ENCODE measurements at places on chromosomes 3 and 15. TPM values are rescaled to one million over a fixed set of nuclear protein-coding genes. Genes with fewer than 3 reads are reported as not detected.

DNA sequence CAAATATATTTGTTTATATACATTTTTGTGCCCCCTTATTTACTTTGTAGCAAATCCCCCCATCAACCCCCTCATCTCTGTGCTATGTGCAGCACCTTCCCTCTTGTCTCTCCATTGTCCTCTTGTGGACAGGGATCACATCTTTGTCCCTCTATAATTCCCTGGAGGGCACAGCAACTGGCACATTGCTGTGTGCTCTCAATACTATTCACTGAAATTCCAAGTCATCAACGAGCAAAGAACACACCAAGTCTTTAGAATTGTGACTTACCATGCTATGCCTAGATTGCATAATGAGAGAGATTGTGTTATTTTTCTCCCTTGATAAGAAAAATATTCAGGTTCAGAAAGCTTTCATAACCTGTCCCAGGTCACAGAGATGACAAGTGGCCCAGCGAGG, 54.6 kb upstream of the ACAN start:
- no peak for DNase-seq
- no peaks in the 10 kb centered on the region for H3K27me3 ChIP-seq
- peaks cover 3% of the 10 kb centered on the region for H3K4me1 ChIP-seq
- H3K4me3 ChIP-seq: no peak overlapping the region
- no peak overlapping the region for H3K27ac ChIP-seq
- H3K36me3 ChIP-seq: no peaks in the 10 kb centered on the region

DNA sequence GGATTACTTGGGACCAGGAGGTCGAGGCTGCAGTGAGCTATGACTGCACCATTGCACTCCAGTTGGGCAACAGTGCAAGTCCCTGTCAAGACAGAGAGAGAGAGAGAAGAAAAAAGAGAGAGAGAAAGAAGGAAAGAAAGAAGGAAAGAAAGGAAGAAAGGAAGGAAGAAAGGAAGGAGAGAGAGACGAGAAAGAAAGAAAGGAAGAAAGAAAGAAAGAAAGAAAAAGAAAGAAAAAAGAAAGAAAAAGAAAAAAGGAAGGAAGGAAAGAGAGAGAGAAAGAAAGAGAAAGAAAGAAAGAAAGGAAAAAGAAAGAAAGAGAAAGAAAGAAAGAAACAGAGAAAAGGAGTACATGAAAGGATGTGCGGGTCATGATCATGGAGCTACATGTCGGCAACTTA, 80.2 kb downstream of the ATP13A4 start:
- peaks cover 2% of the 10 kb centered on the region for H3K27me3 ChIP-seq
- no peak for DNase-seq
- no peaks in the 10 kb centered on the region for H3K36me3 ChIP-seq
- H3K4me1 ChIP-seq: peaks cover 3% of the 10 kb centered on the region

GRCh38 chr15:40063563-40064011, 24.6 kb upstream of the SRP14 start:
- H3K27me3 ChIP-seq: peaks cover 2% of the 10 kb centered on the region
- H3K36me3 ChIP-seq: peaks cover 7% of the 10 kb centered on the region
- no peak overlapping the region for H3K4me3 ChIP-seq
- H3K4me1 ChIP-seq: peaks cover 16% of the 10 kb centered on the region

DNA sequence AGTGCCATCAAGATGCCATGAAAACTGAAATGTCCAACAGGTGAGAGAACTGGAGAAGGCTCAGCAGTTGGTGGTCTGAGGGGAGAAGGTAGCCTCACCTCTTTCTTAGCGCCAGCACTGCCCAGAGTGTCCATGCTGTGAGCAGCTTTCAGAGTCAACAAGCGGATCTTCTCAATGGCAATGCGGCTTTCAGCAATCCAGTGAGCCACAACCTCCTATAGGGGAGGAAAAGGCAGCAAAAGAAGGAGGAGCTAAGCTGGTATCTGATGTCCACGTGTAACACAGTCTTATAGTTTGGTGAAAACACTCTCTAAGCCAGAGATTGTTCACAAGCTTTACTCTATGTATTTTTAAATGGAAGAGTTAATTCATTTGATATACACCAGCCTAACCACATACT, 36.1 kb upstream of the ACKR4 start:
- DNase-seq: no peak
- H3K36me3 ChIP-seq: peaks cover 9% of the 10 kb centered on the region
- no peak overlapping the region for H3K27ac ChIP-seq
- no peak overlapping the region for H3K4me3 ChIP-seq

DNA sequence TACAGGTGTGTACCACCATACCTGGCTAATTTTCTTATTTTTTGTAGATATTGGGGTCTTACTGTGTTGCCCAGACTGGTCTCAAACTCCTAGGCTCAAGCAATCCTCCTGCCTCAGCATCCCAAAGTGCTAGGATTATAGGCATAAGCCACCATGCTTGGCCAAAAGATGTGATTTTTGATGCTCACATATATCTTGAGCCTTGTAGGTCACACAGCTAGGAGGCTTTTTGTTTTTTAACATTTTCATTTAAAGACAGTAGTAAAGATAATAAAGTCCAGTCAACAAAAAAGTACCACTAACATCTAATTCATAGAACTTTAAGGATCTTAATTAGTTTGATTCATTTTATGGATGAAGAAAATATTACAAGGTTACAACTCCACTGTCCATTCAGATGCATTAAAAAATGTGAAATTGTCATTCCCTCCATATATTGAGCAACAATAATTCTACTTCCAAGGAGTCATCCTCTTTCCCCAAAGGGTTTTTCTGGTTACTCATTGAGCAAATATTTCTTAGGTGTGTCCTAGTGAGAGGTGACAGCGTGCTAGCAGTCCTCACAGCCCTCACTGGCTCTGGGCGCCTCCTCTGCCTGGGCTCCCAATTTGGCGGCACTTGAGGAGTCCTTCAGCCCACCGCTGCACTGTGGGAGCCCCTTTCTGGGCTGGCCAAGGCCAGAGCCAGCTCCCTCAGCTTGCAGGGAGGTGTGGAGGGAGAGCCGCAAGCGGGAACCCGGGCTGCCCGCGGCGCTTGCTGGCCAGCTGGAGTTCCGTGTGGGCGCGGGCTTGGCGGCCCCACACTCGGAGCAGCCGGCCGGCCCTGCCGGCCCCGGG, 8.3 kb upstream of the TASOR start:
- no peak overlapping the region for H3K27ac ChIP-seq
- DNase-seq: no peak
- H3K4me3 ChIP-seq: no peak overlapping the region
- peaks cover 20% of the 10 kb centered on the region for H3K4me1 ChIP-seq
- no peaks in the 10 kb centered on the region for H3K36me3 ChIP-seq

DNAJC17 gene
- 55.6 TPM for total RNA-seq

GOLGA6A gene
- total RNA-seq: 0.85 TPM

- H3K36me3 ChIP-seq: no peaks in the 10 kb centered on the region
- no peak for DNase-seq
- peaks cover 26% of the 10 kb centered on the region for H3K4me1 ChIP-seq
- peaks cover 3% of the 10 kb centered on the region for H3K27me3 ChIP-seq
- peak overlapping the region; percentile 16 for H3K27ac ChIP-seq
These were observed 11.4 kb upstream of the CORO2B start for GRCh38 chr15:68567345-68567744.

DNA sequence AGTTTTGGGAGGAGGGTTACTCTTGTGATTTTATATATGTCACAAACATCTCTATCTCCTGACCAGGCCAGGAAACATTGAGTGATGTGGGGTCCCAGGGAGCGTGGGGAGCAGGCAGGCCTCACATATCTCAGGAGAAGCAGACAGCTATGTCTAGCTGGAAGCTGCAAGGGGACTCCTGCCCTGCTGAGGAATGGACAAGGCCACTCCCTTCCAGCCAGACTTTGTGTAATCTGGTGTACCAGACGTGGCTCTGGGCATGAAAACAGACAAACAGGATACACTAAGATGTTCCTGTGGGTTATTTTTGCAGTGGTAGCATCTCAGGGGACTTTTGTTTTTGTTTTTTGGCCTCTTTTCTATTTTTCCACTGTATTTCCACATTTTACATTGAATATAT, 23.2 kb downstream of the CYP8B1 start:
- no peak overlapping the region for H3K4me3 ChIP-seq
- peak; percentile 22 for DNase-seq
- H3K27me3 ChIP-seq: peaks cover 2% of the 10 kb centered on the region
- peaks cover 28% of the 10 kb centered on the region for H3K4me1 ChIP-seq

AADACL2 gene
- not detected for total RNA-seq

TERC gene
- 3.2 TPM for total RNA-seq

DNA sequence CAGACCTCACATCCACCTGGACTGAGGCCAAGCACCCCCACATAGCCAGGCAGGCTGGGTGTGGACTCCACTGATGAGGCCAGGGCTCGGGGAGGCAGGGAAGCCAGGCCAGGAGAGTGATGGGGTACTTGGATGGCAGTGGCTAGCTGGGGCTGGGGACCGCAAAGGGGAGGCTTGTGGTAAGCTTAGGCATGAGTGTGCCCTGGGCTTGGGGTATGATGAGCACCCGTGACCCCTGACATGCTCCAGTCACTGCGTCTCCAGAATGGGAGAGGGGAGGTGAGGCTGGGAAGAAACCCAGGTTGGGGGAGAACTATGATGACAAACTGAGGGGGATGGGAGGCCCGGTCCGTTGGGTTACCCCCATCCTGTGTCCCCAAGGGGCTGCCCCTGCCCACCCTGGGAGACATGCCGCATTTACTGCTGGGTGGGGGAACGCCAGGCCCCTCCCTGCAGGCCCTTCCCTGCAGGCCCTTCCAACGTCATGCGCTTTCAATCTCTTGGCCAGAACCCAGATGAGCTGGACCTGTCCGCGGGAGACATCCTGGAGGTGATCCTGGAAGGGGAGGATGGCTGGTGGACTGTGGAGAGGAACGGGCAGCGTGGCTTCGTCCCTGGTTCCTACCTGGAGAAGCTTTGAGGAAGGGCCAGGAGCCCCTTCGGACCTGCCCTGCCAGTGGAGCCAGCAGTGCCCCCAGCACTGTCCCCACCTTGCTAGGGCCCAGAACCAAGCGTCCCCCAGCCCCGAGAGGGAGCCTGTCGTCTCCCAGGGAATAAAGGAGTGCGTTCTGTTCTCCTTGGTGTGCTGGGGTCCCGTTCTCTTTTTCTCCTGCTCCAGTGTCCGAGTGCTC, 34.1 kb downstream of the TSPAN3 start:
- H3K4me1 ChIP-seq: peaks cover 2% of the 10 kb centered on the region
- peaks cover 19% of the 10 kb centered on the region for H3K27me3 ChIP-seq
- DNase-seq: peak; percentile 3
- no peaks in the 10 kb centered on the region for H3K36me3 ChIP-seq

- peaks cover 2% of the 10 kb centered on the region for H3K36me3 ChIP-seq
- peaks cover 7% of the 10 kb centered on the region for H3K4me1 ChIP-seq
- peaks cover 1% of the 10 kb centered on the region for H3K27me3 ChIP-seq
- no peak overlapping the region for H3K27ac ChIP-seq
These were observed 199.5 kb downstream of the LPP start for GRCh38 chr3:188353426-188353825.

DNA sequence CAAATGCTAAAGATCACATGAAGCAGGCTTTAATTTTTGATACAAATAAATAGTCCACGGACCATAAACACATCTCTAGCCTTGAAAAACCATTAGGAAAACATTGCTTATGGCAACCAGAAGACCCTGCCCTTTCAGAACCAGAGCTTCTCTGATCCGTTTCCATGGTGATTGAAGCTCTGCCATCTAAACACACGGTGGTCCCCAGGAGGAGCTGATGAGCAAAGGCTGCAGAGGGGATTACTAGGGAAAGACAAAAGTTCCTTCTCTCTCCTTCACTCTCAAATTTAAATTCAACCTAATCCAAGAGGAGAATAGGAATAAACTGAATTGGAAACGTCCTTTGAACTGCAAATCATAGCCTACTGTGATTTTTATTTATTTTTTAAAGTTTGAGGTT, 122.0 kb upstream of the ATP10A start:
- no peak overlapping the region for H3K4me3 ChIP-seq
- no peak overlapping the region for H3K27ac ChIP-seq
- H3K4me1 ChIP-seq: no peaks in the 10 kb centered on the region
- H3K27me3 ChIP-seq: peaks cover 4% of the 10 kb centered on the region
- DNase-seq: no peak

MAP3K13 gene
- total RNA-seq: 26.4 TPM

GOLGA6L9 gene
- 5.6 TPM for total RNA-seq

TRPM1 gene
- total RNA-seq: not detected

CYP1A1 gene
- total RNA-seq: 7.0 TPM

AP3B2 gene
- total RNA-seq: 5.6 TPM

COLQ gene
- 2.1 TPM for total RNA-seq

DNA sequence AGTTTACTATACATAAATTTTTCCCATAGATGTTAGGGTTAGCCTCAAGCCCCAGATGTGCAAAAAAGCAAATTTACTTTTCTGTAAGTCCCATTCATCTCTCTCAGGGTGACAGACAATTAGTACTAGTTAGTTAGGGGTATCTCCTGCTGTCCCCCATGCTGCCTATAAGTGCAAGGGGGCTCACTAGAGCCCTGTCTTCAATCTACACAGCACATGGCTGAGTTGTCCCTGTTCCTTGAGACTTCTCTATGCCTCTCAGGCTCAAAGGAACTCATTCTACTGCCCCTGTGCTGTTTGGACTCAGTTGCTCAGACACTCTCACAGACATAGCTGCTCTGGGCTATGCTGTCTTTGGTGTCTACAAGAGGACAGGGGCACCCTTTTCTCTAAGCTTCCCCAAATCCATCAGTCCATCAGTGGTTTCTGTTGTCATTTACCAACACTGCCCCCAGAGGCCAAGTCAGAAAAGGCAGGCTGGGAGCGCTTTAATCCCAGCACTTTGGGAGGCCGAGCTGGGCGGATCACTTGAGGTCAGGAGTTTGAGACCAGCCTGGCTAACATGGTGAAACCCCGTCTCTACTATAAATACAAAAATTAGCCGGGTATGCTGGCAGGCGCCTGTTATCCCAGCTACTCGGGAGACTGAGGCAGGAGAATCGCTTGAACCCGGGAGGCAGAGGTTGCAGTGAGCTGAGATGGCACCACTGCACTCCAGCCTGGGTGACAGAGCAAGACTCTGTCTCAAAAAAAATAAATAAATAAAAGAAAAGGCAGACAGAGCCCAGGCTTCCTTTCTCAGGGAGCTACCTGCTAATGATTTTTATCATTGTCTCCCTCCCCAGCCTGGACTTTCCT, 31.4 kb upstream of the PRTG start:
- no peak overlapping the region for H3K27ac ChIP-seq
- peaks cover 2% of the 10 kb centered on the region for H3K27me3 ChIP-seq
- peaks cover 3% of the 10 kb centered on the region for H3K36me3 ChIP-seq
- peaks cover 6% of the 10 kb centered on the region for H3K4me1 ChIP-seq
- peak; percentile 70 for DNase-seq

DNA sequence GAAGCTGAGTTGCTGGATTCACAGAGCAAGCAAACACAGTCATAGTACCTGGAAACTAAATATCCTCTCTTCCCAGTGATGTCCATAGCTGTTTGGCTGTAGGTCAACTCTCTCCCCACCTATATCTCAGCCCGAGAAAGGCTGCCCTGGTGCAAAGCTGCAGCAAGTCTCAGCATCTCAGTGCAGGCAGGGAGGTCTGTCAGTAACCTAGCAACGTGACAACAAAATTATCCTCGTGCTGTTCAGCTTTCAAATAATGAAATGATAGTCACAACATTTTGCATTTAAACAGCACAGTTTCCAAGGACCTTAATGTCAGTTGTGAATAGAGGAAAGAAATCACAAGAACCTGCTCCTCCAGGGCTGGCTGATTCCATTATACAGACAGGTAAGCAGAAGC, 83.6 kb downstream of the CHST2 start:
- no peaks in the 10 kb centered on the region for H3K36me3 ChIP-seq
- no peak overlapping the region for H3K27ac ChIP-seq
- peaks cover 2% of the 10 kb centered on the region for H3K27me3 ChIP-seq
- DNase-seq: no peak
- H3K4me1 ChIP-seq: no peaks in the 10 kb centered on the region

Data from endothelial cell (in vitro differentiated cells).